ENCODE measurements at places on chromosomes 1 and 21.

DNA sequence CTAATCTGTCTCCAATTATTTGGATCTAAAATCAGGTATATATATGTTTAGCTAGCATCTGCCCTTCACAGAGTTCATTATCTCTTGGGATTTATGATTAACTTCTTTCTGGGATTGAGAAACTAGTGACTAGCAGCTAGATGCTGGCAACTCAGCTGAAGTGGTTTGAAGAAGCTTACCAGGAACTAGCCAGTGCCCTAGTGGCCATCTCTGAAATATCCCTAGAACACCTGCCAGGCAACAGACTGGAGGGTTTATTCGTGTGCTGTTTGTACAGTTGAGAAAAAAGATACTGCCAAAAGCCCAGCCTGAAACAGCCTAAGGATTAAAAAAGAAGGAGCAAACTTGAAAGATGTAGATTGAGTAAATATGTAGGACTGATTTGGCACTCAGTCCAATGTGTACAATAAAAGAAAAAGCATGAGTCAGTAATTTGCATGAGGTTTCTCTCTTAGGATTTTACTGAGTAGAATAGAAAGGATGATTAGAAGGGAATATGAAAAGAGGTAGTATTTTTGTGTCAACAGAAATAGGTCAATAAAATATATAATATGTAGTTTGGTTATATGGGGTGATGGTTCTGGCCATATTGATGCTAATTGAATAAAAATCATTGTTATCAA lies 1144.6 kb upstream of the ADGRL2 start:
- no peak for DNase-seq

- no peak for DNase-seq
These were observed 501.0 kb upstream of the USP24 start for GRCh38 chr1:55716151-55716550.

DNA sequence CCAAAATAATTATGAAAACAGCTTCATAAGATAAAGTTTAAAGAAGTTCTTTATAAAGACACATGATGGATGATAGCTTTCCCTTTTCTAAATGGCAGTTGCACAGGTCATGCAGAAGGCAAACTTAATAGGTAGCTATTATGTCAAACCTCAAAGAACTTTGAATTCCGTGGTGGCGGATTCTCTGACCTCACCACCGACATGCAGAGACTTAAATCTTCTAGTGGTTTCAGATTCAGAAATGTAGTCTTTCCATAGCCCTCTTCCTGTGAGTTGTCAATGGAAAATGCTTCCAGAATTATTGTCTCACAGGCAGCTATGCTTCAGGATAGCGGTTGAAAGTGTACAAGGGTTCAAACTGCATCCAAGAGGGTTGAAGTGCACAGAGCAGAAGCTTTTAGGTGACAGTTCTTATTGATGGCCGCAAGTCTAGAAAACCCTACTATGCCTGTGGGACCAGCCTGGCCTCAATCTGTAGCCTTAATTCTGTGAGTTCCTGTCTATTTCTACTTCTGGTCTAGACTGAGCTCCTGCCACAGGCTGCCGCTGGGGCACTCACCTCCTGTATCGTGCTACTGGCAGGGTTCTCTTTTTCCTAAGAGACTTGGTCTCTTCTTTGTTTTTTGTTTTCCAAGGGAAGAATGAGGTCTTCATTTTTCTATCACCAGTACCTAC lies 117.0 kb upstream of the ERRFI1 start:
- DNase-seq: no peak

GRCh38 chr1:67105508-67105907 lies 29.3 kb downstream of the C1orf141 start:
- DNase-seq: no peak

- no peak for DNase-seq
These were observed 215.9 kb downstream of the TOMM20 start for GRCh38 chr1:234912548-234913277.

DNA sequence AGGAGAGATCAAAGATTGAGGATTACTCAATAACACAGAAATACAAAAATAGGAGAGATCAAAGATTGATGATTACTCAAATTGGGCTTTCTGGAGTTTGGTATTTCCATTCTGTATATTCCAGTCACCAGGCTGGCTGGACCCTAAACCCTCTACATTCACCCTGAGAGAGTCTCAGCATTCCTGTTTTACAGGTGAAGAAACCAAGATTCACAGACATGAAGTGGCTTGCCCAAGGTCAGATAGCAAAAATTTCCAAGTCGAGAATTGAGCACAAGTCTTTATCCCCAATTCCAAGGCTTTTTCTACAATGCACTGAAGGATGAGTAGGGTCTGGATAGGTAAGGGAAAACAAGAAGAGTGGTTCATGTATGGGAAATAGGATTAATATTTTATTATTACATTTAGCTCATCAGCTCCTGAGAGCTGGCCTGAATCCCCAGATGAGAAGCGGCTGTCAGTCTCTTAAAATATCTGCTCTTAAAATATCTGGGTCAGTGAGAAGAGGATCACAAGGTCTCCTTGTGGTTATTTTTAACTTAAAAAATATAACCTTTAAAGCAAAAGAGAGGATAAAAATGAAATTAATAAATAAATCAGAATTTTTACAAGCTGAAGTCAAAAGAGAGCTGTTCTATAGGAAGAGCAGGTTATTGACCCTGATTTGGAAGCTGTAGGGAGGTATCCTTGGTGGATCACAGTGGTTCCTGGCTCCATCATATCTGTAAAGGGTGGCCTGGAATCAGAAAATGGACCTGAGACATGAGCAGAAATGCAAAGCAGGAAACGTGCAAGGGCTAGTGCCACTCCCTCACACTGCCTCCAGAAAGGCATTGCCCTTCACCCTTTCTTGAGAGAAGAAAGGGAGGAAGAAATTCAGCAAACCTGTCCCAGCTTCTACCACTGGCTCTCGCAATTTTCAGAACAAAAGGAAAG lies 29.1 kb upstream of the SEC16B start:
- DNase-seq: no peak

- DNase-seq: no peak
These were observed 11.7 kb upstream of the S100A11 start for GRCh38 chr1:152048416-152049009.

- DNase-seq: no peak
These were observed 7.1 kb downstream of the ACOT7 start for GRCh38 chr1:6386371-6386949.

DNA sequence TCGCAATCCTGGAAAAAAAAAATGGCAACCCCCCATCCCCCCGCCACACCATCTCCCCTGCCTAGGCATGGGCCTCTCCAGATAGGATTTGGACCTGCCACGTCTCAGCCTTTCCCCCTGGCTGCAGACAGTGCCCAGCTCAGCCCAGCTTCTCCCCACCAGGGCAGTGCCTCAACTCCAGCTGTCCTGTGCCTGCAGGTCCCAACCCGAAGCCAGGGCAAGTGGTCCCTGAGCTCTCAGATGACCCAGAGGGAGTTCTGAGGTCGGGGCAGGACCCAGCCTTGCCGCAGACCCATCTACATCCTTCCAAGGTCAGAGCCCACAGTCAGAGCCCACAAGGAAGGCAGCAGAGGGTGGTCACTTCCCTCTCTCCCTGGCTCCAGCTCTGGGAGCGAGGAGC lies 86.7 kb upstream of the POU3F1 start:
- no peak for DNase-seq

DNA sequence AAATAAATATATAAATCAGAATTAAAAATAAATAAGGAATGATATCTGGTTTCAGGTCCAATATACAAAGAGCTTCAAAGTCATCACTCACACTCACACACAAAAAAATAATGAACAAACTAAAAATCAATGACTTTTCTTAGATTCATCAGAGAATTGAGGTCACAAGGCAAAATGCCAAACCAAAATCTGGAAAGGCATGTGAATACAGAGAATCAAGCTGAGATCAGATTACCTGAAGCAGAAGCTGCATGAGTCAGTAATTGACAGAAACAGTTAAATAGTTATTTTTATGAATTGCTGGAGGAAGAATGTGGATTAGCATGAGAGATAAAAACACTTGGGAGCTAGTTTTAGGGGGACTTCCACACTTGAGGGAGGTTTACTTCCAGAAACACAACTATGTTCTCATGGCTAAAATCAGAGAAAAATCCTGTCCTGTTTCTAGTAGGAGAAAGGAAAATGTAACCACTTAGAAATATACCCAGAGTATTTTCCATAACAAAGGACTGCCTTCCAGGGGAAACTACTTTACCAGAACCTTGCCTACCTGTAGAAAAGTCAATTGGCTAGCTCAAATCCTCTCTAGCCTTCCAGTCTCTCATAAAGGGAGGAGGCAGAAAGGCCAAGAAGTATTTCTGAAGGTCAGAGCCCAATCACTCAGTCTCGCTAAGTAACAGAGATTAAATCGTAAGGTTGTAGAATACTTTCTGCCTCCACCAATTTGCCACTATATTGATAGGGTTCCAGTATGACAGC lies 536.6 kb upstream of the NR5A2 start:
- no peak for DNase-seq

GRCh38 chr21:25733859-25734653 lies 648 bp downstream of the ATP5PF start:
- no peak for DNase-seq

DNA sequence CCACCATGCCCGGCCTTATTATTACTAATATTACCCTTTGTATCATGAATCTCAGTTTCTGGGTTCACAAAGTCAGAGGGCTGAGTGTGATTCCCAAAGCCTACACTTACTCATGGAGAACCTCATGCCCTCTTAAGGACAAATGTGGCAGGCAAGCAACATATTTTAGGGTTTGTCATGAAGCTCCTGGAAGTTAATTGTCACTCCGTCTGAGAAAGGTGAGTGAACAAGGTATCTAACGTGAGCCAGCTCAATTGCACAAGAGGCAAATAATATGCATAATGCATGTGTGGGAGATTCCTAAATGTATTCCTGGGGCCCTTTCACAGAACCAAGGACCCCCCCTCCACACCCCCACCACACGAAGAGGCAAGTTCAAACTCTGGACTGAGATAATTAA lies 10.1 kb upstream of the TIAM1 start:
- no peak for DNase-seq

DNA sequence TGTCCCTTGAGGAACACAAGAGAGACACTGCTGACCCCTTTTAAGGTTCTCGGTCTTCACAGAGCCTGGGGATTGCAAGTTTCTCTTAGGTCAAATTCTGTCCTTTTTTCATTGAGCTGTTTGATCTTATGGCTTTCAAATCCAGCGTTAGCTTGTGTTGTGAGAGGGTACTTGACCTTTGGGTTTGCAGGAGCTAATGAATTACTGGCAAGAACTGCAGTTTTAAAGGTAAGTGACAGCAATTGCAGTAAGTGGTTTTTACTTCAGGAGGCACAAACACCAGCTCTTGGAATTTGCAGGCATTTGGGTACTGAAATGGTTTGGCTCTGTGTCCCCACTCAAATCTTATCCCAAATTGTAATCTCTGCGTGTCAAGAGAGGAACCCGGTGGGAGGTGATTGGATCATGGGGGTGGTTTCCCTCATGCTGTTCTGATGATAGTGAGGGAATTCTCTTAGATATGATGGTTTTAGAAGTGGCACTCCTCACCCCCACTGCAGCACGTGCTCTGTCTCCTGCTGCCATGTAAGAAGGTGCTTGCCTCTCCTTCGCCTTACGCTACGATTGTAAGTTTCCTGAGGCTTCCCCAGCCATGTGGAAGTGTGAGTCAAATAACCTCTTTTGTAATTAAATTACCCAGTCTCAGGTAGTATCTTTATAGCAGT lies 134.5 kb upstream of the LYPLAL1 start:
- DNase-seq: no peak

DNA sequence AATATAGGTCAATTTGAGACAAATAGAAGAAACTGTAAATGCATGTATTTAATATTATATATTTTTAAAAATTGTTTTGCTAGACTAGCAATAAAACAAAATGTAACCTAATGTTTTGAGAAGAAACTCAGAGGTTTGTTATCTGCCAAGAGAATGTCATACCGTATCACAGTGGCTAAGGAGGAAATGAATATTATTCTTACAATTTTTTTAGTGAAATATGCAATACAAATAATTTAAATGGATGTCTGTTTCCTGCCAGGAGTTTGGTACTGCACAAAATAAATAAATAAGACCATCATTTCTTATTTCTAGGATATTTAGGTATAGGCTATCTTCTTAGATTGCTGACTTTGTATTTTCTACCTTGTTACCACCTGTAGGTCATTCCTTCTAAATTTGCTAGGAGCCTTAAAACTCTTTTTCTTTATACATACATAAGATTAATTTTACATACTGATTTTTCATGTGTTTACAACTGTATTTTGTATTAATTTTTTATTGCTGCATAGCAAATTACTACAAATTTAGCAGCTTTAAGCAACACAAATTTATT lies 113.6 kb downstream of the NEK7 start:
- DNase-seq: no peak

DNA sequence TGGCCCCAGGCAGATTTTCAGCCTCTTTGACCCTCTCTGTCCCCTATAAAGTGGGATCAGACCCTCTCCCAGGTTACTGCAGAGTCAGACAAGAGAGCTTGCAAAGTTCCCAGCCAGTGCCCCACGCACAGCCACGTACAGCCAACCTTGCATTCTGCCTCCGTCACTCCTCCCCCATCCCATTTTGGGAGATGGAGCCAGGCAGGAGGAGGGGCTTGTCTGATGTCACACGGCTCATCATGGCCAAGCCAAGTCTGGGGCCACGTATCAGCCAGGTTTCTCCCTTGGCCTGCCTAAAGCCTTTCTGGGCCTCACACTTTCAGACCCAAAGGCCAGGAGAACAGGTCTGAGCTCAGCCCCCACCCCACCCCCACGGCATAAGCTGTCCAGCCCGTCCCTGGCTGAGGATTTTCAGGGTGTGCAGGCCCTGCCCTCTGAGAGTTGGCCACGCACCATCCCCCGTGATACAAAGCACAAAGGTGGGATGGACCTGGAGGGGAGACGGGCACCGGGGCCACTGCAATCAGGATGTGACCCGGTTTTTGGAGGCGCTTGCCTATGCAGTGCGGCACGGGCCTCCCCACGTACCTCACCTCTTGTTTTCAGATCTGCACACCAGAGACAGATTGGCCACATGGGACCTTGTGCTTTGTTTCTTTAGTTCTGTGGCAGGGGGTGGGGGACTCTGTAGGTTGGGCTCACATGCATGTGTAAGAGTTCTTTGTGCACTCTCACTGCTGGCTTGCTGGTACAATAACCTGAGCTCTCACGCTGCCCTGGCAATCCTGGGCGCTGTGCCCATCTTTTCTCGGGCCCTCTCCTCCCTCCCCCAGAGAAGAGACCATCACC lies 47.6 kb downstream of the TRIM11 start:
- DNase-seq: no peak

GRCh38 chr1:182781841-182782586 lies 7.6 kb upstream of the NPL start:
- peak; percentile 34 for DNase-seq

DNA sequence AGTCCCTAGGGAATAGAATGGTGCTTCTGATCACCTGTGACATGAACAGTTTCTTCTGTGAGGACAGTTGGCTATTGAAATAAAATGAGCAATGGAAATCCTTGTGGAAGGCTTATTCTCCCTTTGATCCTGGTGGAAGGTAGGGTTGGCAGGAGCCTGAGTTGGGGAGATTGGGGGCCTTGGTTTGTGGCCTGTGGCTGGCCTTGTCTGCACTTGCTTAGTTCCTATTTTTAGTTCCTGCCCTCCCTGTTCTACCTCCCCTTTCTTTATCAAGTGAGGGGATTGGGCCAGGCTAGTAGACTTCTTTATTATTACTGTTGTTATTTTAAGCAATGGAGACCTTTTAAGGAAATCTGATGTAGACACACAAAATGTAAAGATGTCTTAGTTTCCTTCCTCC lies 8.2 kb downstream of the DMRTB1 start:
- no peak for DNase-seq

GRCh38 chr1:201688514-201688913 lies 140.4 kb upstream of the IPO9 start:
- DNase-seq: no peak

GRCh38 chr1:39103328-39104157 lies 77.4 kb downstream of the NDUFS5 start:
- no peak for DNase-seq

GRCh38 chr1:95408507-95409136 lies 174.6 kb downstream of the RWDD3 start:
- DNase-seq: no peak
